ENCODE measurements at places on chromosomes 13 and 19.

- no peak for DNase-seq
Measured at GRCh38 chr13:101811284-101811839, 358.9 kb downstream of the ITGBL1 start.

DNA sequence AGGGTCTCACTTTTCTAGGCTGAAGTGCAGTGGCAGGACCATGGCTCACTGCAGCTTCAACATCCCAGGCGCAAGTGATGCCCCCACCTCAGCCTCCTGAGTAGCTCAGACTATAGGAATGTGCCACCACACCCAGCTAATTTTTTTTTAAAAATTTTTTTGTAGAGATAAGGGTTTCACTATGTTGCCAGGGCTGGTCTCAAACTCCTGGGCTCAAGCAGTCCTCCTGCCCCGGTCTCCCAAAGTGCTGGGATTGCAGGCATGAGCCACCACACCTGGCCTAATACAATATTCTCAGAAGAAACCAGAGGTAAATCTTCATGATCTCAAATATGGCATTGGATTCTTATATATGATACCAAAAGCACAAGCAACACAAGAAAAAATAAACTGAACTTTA, 47.7 kb downstream of the FLT1 start:
- no peak for DNase-seq

DNA sequence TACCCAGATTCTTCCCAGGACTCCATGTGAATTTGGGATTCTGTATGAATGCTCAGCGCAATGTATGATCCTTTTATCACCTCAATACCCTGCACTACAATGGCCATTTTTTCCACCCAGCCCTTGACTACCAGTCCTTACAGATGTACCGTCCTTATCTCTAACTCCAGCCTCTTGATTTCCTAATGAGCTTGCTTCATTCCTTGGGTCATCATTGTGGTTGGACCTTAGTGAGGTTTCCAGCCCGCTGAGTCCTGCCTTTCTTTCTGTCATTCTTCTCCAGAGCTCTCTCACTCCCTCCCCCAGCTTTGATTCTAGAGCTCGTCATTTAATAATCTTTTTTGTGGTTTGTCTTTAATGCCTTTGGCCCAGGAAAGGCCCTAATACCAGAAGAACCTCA, 438.5 kb downstream of the ZNF536 start:
- DNase-seq: no peak

GRCh38 chr19:16156904-16157303, 13.4 kb downstream of the HSH2D start:
- no peak for DNase-seq

GRCh38 chr13:108155185-108156106, 59.9 kb downstream of the LIG4 start:
- no peak for DNase-seq

DNA sequence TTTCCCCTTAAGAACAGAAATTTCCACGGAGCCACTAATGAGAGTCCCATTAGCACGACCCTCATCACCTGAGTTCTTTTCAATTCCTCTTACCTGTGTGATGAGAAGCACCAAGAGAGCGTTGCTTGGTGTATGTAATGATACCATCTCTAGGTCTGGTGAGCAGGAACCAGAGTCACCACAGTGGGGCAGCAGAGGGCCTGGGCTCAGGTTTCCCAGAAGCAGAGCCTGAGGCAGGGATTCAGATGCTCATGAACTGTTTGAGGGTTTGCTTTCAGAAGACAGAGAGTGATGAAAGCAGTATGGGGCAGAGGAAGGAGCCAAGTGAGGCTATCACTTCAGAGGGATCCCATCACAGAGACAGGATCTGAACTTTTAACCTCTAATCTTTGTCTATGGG, 3.1 kb upstream of the PTPRH start:
- DNase-seq: no peak

GRCh38 chr13:102726430-102726829, 31.6 kb upstream of the METTL21C start:
- no peak for DNase-seq

GRCh38 chr13:23144431-23144830, 36.3 kb upstream of the SGCG start:
- no peak for DNase-seq

GRCh38 chr13:110268576-110269185, 38.3 kb downstream of the COL4A1 start:
- DNase-seq: no peak

- peak; percentile 31 for DNase-seq
Measured at GRCh38 chr19:30158067-30158892, 213.9 kb upstream of the ZNF536 start.

DNA sequence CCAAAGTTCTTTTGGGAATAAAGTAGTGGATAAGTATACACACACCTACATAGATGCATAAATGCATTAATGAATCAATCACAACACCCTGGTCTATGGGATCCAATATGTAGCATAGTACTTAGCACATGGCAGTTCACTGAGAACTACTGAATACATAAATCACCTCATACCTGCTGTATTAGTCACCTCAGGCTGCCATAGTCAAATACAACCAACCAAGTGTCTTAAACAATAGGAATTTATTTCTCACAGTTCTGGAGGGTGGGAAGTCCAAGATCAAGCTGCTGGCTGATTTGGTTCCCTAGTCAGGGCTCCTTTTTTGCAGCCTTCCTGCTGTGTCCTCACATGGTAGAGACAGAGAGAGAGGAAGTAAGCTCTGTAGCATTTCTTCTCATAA, 228.2 kb downstream of the NHLRC3 start:
- DNase-seq: no peak

GRCh38 chr13:84844473-84844872, 954.7 kb downstream of the SLITRK6 start:
- DNase-seq: no peak

- DNase-seq: peak; percentile 73
Measured at GRCh38 chr19:34173193-34173956, 1.1 kb downstream of the LSM14A start.

- DNase-seq: no peak
Measured at GRCh38 chr19:53374743-53375142, 9.2 kb downstream of the ZNF525 start.

DNA sequence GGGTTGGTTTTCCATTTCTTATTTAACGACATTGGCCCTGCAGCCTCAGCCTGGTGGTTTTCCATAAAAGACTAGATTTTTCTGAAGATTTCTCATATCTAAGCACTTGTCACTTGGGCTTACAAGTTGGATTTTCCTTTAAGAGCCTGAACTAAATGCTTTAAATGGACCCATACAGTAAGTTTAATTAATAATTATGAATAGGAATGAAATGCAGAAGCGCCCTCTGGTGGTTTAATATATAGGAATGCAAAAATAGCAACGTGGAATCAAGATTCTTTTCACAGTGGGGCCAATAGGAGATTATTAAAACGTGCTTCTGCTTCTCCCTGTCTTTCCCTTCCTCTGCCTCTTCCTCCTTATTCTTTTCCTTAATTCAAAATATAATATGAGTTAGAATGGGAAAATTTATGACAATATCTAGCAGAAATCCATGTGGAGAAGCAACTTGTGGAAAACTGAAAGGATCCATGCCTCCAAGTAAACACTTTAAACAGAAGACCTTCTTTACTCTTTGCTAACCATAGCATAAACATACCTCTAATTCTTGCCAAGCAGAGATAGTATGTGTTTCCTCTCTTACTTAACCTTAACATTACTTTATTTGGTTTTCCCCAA, 324.0 kb downstream of the GPC5 start:
- no peak for DNase-seq

DNA sequence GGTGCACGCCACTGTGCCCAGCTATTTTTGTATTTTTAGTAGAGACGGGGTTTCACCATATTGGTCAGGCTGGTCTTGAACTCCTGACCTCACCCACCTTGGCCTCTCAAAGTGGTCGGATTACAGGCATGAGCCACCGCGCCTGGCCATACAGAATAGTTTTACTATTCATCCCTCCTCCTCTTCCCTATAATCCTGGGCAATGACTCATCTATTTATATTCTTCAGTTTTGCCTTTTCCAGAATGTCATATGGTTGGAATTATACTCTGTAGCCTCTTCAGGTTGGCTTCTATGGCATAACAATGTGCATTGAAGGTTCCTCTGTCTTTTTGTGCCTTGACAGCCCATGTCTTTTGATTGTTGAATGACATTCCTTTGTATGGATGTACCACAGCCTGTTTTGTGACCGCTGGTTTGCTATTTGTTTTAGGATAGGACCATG, 22.2 kb upstream of the LRP3 start:
- DNase-seq: no peak

DNA sequence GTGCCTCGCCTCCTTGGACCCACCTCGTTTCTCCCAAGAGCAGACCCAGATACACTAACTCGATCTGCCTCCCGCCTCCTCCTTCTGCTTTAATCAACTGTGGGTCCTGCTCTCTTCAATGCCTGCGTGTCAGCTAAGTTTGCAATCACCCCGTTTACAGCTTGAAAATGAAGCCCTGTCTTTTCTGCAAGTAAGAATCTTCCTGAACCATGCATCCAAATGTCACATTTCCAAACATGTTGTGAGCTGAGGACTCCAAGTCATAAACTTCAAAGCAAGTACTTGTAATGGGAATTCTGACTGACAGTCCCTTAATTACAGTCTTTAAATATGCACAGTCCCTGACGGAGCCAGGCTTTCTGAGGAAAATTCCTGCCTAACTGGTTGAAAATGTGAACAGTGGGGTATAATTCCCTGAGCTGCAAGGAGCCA, 154.9 kb upstream of the UQCRFS1 start:
- DNase-seq: no peak

DNA sequence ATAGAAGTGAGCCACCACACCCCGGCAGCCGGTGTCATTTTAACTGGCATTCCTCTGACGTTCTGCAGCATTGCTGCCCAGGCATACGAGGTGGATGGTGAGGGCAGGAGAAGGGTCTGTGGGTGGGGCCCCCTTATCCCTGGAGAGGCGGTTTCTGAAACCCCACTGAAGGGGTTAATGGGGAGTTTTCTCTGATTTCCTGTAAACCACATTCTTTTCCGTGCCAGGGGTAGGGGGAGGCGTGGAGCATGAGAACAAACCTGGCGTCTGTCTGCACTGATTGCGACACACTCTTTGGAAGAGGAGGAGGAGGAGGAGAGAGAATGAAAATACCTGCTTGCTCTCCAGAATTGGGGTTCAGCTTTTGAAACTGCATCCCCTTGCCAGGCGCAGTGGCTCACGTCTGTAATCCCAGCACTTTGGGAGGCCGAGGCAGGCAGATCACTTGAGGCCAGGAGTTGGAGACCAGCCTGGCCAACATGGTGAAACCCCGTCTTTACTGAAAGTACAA, 2.7 kb upstream of the C3 start:
- peak; percentile 72 for DNase-seq

DNA sequence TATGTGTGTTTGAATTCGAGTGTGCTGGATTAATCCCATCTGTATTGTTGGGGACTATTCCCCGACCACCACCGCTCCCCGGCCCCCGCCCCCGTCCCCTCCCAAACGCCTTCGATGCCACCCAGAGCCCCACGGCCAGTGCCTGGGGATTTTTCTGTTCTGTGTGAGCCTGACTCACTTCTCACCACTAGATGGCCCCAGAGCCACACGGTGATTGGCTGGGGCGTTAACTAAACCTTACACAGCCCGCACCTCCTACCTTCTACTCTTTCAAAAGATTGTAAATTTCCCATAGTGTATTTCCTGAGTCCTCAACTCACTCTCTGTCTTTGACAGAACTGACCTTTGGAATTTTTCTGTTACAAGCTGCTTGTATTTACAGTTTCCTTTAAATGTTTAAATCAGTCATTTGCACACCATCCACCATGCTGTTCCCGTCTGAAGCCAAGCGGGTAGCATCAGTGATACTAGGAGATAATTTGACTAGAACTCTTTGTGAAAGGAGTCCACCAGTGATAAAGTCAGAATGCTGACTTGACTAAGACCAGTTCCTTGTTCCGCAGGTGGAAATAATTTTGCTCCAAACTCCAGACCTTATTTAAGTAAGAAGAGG, 61.4 kb downstream of the RFX2 start:
- DNase-seq: no peak

GRCh38 chr13:44726214-44726613, 150.1 kb upstream of the TSC22D1 start:
- no peak for DNase-seq

DNA sequence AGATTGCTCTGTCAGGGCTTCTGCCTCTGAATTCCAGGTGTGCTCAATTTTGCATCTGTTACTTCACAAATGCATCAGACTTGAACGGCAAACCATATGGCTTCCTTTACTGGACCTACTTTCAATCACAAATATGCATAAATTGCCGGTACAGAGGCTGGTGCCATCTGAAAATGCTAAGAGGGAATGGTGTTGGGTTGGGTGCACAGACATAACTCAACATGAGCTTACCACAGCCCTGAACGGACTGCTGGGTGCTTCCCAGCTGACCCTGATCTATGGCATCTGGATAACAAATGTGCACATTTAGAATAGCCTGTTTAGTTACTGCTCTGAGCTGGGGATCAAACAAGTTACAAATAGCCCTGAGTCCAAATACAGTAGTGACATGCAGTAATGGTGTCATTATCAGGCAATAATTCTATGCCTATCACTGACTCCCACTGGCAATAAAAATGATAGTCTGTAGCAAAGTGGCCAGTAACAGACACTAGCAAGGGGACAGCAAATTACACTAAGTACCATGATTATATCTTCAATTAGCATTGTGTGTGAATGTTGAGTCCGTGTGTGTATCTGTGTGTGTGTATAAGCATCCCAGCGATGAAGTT, 927.3 kb downstream of the DIAPH3 start:
- DNase-seq: no peak

- DNase-seq: no peak
Measured at GRCh38 chr13:113901642-113902041, 37.8 kb upstream of the GAS6 start.

GRCh38 chr13:34619326-34619725, 322.7 kb upstream of the NBEA start:
- no peak for DNase-seq

DNA sequence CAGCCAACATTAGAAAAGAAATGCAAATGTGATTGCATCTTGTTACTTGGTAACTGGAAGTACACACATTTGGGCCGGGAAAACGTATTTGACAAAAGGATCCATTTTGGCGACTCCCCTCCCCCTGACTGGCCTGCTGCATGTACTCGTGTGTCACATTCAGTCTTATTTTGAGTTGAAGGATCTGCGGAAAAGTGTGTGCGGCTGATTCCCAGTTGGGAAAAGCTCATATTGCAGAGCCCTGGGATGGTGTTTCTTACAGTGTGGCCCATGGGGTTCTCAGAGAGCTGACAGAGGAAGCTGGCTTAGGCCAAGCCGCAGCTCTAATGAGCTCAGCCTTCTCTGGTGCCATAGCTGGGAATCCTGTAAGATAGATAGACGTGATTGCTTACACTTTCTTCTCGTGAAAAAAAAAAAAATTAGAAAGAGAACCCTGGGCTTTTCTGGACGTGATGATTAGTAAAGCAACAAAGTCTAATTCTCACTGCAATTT, 170.3 kb upstream of the ARGLU1 start:
- no peak for DNase-seq

- no peak for DNase-seq
Measured at GRCh38 chr13:103757361-103757760, 691.1 kb upstream of the SLC10A2 start.

DNA sequence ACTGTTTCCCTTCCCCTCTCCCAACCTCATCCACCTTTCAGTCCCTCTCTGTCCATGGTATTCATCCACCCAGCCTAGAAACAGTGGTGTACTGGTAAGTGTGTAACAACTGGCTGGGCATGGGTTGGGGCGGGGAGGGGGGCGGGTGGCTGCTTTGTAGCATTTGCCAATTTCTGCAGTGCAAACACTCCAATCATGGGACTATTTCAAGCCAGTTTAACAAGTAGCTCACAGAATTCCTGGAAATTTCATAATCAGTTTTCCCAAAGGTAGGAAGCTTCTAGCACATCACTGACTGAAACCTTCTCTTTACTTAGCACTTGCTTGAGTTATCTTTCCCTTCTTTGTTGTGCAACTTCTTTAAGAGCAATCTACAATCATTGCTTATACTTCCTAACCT, 100.8 kb upstream of the WASF3 start:
- no peak for DNase-seq
